ENCODE measurements at places on chromosomes 3 and 15.

- no peak for DNase-seq
These were observed 106.9 kb downstream of the RFTN1 start for GRCh38 chr3:16406579-16406978.

DNA sequence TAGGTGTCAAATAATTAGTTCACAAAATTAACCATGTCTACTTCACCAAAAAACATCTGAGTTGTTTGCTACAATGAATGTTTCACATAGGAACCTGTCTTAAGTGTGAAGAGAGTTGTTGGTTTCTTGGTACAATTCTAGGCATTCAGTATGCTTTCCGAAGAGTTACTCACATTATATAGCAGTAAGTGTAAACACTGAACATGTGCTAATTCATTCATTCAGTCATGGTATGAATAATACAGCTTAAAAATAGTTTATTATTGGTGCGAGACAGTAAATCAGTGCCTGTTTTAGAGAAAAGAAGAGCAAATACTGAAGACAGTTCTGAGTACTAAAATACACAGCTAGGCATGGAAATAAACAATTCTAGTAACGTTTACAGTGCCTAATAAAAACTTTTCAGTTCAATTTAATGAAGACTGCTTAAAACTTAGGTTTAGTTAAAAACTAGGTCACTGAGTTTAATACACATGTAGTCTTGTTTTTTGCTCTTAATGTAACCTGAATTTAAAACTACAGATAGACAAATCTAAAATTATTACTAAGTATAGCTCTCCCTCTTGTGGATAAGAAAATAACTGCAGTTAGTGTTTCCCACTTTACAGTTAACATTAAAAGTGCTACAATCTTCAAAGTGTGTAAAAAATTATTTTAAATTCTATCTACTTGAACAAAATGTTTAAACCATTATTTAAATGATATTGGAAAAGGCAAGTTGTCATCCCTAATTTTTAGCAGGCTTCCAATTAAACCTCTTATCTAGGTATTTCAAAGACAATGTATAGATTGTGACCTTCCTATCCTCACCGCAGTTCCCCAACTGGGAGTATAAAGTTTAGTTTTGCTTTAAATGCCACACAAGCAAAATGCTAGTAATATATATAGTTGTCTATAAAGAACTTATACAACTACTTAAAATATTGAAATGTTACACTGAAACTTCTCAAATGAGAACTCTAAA lies 20.1 kb upstream of the ZCWPW2 start:
- no peak for DNase-seq

DNA sequence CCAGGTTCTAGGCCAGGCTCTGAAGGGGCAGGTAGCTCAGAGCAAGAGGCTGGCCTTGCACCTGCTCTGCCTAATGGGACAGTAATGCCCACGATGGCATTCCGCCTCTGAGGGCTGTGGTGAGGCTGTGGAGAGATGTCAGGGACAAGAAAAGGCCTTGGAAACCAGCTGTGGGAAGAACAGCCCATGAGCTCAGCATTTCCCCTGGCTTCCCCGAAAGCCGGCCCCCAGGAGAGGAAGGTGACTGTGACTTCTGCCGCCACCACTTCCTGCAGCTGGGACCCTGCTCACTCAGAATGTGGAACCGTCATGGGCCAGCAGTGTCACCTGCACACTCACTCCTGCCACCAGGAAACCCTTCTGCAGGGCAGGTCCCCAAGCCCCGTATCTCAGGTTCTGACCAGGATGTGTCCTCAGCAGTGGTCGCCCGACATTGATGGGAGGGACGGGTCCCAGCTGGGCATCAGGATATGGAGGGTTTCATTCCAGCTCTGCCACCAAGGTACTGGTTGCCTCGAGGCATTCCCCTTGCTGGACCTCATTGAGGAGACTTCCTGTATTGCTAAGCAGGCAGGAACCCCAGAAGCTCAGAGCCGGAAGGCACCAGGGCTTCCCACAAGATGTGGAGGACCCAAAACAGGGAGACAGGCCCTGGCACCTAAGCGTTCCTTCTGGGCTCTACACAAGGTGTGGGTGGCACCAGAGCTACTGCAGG lies 30.7 kb downstream of the SEMA7A start:
- DNase-seq, result peak; percentile 84

GRCh38 chr15:67136802-67137201 lies 71.4 kb downstream of the SMAD3 start:
- DNase-seq, result no peak

DNA sequence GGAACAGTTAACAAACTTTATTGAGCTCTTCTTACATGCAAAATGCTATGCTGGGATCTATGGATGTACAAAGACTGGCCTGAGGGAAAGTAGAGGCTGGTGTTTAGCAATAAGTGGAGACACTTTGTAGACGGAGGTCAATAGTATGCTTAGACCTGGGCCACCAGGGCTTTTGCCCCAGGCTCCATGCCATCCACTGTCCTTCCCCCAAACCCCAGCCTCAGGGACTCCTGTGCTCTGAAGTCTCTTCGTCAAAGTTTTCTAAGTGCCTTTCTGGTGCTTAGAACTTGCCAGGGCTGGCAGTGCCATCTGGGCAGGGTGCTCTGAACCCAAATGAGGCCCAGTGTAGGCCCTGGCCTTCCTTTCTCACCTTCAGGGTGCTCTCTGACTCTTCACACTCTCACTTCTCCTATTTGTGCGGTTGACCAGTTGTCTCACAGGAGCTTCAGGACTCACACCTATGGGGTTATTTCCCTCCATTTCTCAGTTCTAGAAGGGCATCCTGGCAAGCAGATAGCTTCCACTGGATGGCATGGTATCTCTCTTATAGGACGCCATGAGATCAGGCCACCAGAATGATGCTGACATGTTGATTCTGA lies 21.8 kb upstream of the KCNAB1 start:
- DNase-seq, result no peak

GRCh38 chr15:72970933-72971760 lies 81.1 kb upstream of the NEO1 start:
- DNase-seq, result no peak

DNA sequence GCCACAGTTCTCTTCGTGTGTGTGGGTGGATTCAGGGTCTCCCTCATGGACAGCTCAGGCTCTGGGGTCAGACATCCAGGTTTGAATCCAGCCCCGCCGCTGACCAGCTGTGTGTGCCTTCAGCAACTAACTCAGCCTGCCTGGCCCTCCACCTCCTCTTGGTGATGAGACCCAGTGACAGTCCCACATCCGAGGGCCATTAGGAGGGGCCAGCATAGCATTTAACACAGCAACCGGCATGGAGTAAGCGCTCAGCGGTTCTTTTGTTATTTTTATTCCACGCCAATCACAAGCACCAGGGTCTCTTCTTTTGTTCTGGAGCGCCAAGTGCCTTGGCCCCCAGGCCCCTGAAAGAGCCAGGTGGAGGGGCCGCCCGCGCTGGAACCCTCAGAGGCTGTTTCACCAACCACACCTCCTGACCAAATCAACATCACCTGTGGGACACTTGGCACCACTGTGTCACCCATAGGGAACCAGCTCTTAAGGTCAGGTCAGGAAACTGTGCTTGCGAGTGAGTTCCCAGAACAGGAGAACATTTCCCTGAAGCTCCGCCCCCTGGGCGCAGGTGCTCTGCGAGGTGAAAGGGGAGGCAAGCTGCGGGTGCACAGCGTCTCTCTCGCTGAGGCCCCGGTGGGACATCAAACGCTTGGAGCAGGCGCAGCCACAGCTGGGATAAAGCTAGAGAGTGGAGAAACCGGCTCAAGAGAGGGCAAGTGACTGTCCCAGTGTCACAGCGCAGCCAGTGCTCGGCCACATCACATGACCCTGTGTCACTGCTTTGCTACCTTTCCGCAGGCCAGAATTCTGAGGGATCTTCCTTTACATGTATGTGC lies 311.3 kb downstream of the UACA start:
- peak; percentile 87 for DNase-seq

DNA sequence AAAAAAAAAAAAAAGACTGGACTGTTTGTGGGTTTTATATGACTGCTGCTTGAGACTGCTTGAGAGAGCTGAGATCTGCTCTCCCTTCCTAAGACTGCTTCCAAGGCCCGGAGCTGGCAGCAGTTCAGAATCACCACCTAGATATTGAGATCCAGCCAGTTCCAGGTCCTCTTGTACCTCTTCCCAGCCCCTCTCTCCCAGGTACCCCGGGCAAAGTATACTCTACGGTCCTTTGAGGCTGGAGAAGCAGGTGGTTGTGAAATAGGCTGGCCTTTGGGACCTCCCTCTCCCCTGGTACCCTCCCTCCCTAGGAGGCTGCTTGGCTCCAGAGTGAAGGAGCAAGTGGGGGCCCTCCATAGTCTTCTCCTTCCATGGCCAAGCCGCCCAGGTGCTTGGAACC lies 12.6 kb upstream of the BAHD1 start:
- DNase-seq, result no peak

GRCh38 chr3:187292181-187292580 lies 644 bp upstream of the MASP1 start:
- DNase-seq, result no peak

DNA sequence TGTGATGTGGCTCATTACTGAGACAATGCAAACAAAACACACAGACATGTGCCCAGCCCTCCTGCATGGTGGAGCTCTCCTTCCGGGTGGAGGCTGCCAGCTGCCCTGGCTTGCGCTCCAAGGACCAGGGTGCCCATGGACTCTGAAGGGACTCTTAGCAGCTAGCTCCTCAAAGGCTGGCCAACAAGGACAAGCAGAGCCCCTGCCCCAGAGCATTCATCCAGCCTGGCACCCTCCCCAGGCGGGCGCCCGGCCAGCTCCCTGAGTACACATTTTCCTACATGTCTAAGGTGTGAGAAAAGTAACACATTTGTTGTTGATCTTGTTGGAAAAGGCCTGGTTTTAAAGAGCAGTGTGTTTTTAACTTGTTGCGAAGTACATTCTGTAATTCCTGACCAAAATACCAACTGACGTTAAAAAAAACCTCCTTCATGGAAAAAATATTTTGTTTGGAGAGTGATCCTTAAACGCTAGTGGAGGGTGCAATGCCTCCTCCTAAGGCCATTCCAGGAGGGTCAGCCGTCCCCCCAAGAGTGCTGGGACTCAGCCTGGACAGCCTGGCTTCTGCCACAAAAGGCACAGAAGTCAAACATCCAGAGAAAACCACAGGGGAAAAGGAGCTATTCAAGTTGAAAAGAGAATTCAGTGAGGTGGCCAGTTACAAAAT lies 86.9 kb downstream of the KLF15 start:
- DNase-seq, result no peak

Measured in thymus (tissue), 14 donors.